Skin of body (tissue), 3 donors: ENCODE measurements at places on chromosomes 6 and 20.

- no peak for DNase-seq
Observed at GRCh38 chr6:121305957-121306607, 28.2 kb downstream of the TBC1D32 start.

- no peak for DNase-seq
Observed at GRCh38 chr6:147695819-147696218, 187.3 kb downstream of the SAMD5 start.

GRCh38 chr6:1796706-1797529 lies 187.2 kb downstream of the FOXC1 start:
- DNase-seq: no peak

DNA sequence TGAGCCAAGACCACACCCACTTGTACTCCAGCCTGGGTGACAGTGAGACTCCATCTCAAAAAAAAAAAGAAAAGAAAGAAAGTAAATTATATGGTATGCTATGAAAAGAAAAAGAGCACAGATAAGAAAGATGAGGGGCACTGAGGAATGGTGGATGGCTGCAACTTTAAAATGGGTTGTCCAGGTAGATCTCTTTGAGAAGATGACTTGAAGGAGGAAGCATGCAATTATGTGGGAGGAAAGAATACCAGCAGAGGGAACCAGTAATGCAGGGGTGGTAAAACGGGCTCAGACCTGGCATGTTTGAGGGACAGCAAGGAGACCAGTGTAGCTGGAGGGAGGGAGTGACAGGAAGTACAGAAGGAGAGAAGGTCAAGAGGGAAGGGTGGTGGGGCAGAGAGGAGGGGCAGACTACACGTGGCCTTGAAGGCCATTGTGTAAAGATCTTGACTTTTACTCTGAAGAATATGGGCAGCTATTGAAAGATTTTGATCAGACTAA lies 22.3 kb downstream of the LINC00237 start:
- DNase-seq: no peak

DNA sequence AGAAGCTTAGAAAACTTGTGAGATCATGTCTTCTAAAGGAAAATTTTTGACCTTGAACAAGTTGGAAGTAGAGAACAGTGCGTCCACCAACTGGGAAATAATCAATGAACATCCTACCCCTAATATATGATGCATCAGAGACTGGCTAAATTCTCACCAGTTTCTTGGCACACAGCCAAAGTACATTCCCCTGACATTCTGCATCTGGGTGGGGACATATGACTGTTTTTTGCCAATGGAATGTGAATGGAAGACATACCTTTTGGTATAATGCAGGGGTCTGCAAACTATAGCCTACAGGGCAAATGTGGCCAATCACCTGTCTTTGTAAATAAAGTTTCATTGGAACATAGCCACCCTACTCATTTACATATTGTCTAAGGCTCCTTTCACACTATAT lies 84.7 kb downstream of the HAO1 start:
- no peak for DNase-seq

- no peak for DNase-seq
Observed at GRCh38 chr6:148274809-148275208, 67.8 kb upstream of the SASH1 start.
